Cardiac muscle cell (in vitro differentiated cells and primary cell): ENCODE measurements at places on chromosomes 5 and 9. TPM values are rescaled to one million over a fixed set of nuclear protein-coding genes. Genes with fewer than 3 reads are reported as not detected.

The NUTM2G gene
- 0.40 and 0.91 TPM in 2 replicates for polyA plus RNA-seq

The PTGES gene
- polyA plus RNA-seq, result 3.0 and 4.6 TPM in 2 replicates

The S100Z gene
- polyA plus RNA-seq, result 1.3 and 1.6 TPM in 2 replicates

The ZNF618 gene
- 20.0 and 22.0 TPM in 2 replicates for polyA plus RNA-seq

The CCNJL gene
- 12.1 and 14.1 TPM in 2 replicates for polyA plus RNA-seq

The SPINK4 gene
- polyA plus RNA-seq, result 5.7 and 6.9 TPM in 2 replicates

The CER1 gene
- polyA plus RNA-seq, result 0.18 TPM in 1 of 2 replicates, not detected in the other

The FOXD4L3 gene
- 0.28 TPM in 1 of 2 replicates, not detected in the other for polyA plus RNA-seq

The FRRS1L gene
- 0.38 and 0.65 TPM in 2 replicates for polyA plus RNA-seq

The FBN2 gene
- 725 and 1,356 TPM in 2 replicates for polyA plus RNA-seq

The IL9 gene
- not detected in 2 replicates for polyA plus RNA-seq

The PCDHGA6 gene
- polyA plus RNA-seq, result not detected in 2 replicates

The PTPRD gene
- polyA plus RNA-seq, result 37.0 and 42.8 TPM in 2 replicates

The FRMD3 gene
- polyA plus RNA-seq, result 61.5 and 70.7 TPM in 2 replicates

The CYFIP2 gene
- 126 and 171 TPM in 2 replicates for polyA plus RNA-seq

The STK32A gene
- polyA plus RNA-seq, result 0.11 and 1.1 TPM in 2 replicates

The MYOZ3 gene
- polyA plus RNA-seq, result 10.7 and 13.8 TPM in 2 replicates

The PTPN3 gene
- 0.84 and 4.2 TPM in 2 replicates for polyA plus RNA-seq

The ABCA1 gene
- polyA plus RNA-seq, result 2.5 and 6.7 TPM in 2 replicates

The NRG2 gene
- polyA plus RNA-seq, result 13.5 and 14.5 TPM in 2 replicates

The BSPRY gene
- polyA plus RNA-seq, result 0.93 and 2.1 TPM in 2 replicates

The CWC27 gene
- polyA plus RNA-seq, result 50.6 and 51.6 TPM in 2 replicates

The FBP2 gene
- polyA plus RNA-seq, result 0.32 TPM in 2 replicates

The SH3GLB2 gene
- 182 and 187 TPM in 2 replicates for polyA plus RNA-seq

The HNRNPK gene
- polyA plus RNA-seq, result 568 and 768 TPM in 2 replicates

The PCDHGA11 gene
- polyA plus RNA-seq, result 0.64 and 1.7 TPM in 2 replicates

The C1QTNF2 gene
- 0.24 TPM in 1 of 2 replicates, not detected in the other for polyA plus RNA-seq

The PRDM9 gene
- polyA plus RNA-seq, result not detected in 2 replicates

The ANGPTL2 gene
- 3.0 and 6.7 TPM in 2 replicates for polyA plus RNA-seq

The PPIC gene
- 276 and 293 TPM in 2 replicates for polyA plus RNA-seq

The ZBTB34 gene
- 4.9 and 8.8 TPM in 2 replicates for polyA plus RNA-seq

The SV2C gene
- polyA plus RNA-seq, result 0.13 TPM in 1 of 2 replicates, not detected in the other

The HMMR gene
- polyA plus RNA-seq, result 7.8 and 36.2 TPM in 2 replicates

The SPIN1 gene
- 57.6 and 63.6 TPM in 2 replicates for polyA plus RNA-seq
